ENCODE measurements at places on chromosomes 2 and 18.

DNA sequence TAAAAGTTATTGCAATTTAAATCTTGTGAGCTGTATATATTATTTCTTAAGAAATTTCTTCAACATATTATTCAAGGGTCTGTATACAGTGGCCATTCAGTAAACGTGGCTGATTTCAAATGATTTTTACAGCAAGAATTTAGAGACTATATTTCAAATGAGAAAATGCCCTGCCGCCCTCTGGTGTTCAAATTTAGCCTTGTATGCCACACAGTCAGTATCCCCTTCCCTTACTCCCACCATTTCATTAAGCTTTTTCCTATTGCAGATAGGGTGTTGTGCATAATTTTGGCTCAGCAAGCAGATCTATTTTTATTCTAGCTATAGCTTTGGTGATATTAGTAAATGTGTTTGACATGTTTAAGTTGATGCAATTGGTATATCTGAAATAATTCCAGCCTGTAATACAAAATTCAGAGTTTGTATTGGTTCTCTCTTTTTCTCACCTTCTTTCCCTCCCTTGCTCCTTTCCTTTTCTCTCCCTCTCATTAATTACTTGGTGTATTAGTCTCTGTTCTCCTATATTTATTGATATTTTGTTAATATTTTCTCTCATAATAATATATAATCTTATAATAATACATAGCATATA, 22.8 kb upstream of the SCN7A start:
- peak; percentile 50 for DNase-seq

GRCh38 chr2:126909781-126910180, 11.1 kb downstream of the TEX51 start:
- no peak for DNase-seq

GRCh38 chr2:63819765-63820717, 21.7 kb upstream of the UGP2 start:
- DNase-seq: peak; percentile 69

- DNase-seq: peak; percentile 26
Measured at GRCh38 chr2:231987124-231987727, 25.7 kb downstream of the DIS3L2 start.

DNA sequence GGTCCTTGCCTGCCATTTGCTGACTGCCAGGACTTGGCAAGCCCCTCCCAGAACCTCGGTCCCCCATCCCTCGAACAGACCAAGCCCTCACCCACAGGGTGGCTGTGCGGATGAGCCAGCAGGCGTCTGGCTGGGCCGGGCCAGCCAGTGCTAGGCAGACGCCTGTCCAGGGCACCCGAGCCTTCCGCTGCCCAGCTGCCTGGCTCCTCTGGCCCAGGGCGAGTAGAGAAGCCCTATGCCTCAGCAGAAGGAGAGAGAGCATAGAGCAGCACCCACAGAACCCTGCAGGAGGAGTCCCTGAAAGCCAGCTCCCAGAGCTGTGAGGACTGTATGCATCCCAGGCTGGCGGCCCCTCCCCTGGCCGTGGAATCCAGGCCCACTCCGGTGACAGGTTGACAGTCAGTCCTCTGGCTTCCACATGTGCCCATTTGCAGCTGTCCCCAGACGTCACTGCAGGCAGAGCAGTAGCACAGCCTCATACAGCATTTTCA, 62.1 kb upstream of the GLI2 start:
- DNase-seq: no peak
